IMR-90 (cell line): ENCODE measurements at places on chromosomes 13 and 19. TPM values are rescaled to one million over a fixed set of nuclear protein-coding genes. Genes with fewer than 3 reads are reported as not detected.

DNA sequence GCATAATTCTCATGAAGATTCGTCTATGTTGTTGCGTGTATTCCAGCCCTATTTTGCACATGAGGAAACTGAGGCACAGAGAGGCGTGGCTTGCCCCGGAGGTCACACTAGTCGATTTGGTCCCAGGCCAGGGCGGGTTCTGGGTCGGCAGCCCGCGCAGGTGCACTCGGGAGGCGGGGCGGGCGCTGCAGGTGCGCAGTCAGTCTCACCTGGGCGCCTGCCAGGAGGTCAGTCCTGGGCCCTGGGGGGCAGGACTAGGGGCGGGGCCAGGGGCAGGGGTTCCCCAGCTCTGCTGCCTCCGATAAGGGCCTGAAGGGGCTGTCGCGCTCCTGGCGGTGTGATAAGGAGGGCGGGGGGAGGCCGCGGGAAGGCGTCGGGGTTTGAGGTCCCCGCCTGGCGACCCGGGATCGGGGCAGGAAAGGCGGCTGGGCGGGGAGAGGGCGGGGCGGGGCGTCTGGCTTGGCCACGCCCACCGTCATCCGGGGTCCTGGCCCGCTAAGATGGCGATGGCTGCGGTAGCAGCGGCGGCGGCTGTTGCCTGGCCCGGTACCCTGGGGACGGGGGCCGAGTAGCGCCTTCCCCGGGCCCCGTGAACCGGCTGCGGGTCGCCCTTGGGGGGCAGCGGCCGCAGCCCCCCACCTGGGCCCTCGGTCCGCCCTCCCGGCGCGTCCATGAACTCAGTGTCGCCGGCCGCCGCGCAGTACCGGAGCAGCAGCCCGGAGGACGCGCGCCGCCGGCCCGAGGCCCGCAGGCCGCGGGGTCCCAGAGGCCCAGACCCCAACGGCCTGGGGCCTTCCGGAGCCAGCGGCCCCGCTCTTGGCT is at the start of gene ATG4D:
Gene ATG4D, plus strand, starts transcription at position 485 of the 822 bp plus-strand sequence. Its CDS starts 187 bp downstream, at position 672.
- peaks cover 3% of the 10 kb centered on the region for H3K27me3 ChIP-seq
- peak within 1 kb of the TSS; percentile 97 for H3K4me3 ChIP-seq
- H3K36me3 ChIP-seq, result peaks cover 16% of the 10 kb centered on the region
- DNase-seq, result peak; percentile 47
- H3K27ac ChIP-seq, result peak within 1 kb of the TSS; percentile 87

- no peaks in the 10 kb centered on the region; the same call in 1 of the 2 replicates for H3K36me3 ChIP-seq
- DNase-seq, result peak; percentile 91
- H3K27me3 ChIP-seq, result no peaks in the 10 kb centered on the region
- H3K4me1 ChIP-seq, result peaks cover 6% of the 10 kb centered on the region
Observed at GRCh38 chr19:11505032-11505503, 571 bp downstream of the ZNF653 start.

GRCh38 chr19:18119013-18119716 is 21.6 kb downstream of the MAST3 start:
- no peak overlapping the region for H3K27ac ChIP-seq
- H3K36me3 ChIP-seq, result peaks cover 23% of the 10 kb centered on the region
- peaks cover 13% of the 10 kb centered on the region for H3K4me1 ChIP-seq
- H3K27me3 ChIP-seq, result no peaks in the 10 kb centered on the region
- DNase-seq, result peak; percentile 18

DNA sequence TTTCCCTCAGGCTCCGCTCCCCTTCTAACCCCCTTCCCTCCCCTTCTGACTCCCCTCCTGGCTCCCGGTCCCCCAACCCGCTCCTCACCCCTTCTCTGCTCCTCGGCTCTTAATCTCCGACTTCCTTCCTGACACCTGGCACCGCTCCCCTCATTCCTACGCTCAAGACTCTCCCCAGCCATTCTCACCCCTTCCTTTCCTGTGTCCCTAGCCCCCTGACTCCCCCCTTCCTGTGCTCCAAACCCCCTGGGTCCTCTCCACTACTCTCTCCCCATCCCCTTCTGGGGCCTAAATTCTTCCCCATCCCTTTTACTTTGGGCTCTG is 658 bp downstream of the CLPP start:
- H3K4me3 ChIP-seq, result peak overlapping the region; percentile 73
- no peaks in the 10 kb centered on the region for H3K27me3 ChIP-seq
- peaks cover 19% of the 10 kb centered on the region for H3K36me3 ChIP-seq
- peaks cover 5% of the 10 kb centered on the region for H3K4me1 ChIP-seq
- peak overlapping the region; percentile 77 for H3K27ac ChIP-seq

DNA sequence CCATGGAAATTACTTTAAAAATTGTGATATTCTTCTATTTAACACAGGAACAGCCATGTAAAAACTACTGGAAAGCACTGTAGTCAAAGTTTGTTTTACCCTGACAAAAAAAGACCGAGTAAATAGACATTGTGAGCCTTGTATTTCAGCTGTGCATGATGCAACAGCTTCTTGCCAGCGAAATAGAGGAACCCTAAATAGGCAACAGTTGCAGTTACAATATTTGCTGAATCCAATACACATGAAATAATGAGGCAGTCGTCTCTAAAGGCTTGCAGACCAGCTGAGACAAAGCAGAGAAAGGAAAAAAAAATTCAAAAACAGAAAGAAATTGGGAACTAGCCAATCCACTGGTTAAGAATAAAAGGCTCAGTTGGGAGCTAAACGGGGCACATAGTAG is 1001.1 kb downstream of the OLFM4 start:
- DNase-seq, result no peak
- H3K4me1 ChIP-seq, result no peaks in the 10 kb centered on the region
- H3K27ac ChIP-seq, result no peak overlapping the region
- no peaks in the 10 kb centered on the region for H3K36me3 ChIP-seq
- H3K4me3 ChIP-seq, result no peak overlapping the region

TRMT1 gene
- polyA plus RNA-seq, result 56.0 and 62.1 TPM in 2 replicates

CD209 gene
- not detected in 2 replicates for polyA plus RNA-seq

GRCh38 chr13:110055089-110055488 is 251.9 kb downstream of the COL4A1 start:
- H3K27me3 ChIP-seq, result peaks cover 2% of the 10 kb centered on the region; the same call in 1 of the 2 replicates
- H3K27ac ChIP-seq, result no peak overlapping the region
- no peaks in the 10 kb centered on the region for H3K36me3 ChIP-seq
- DNase-seq, result peak; percentile 18
- no peak overlapping the region for H3K4me3 ChIP-seq

DNA sequence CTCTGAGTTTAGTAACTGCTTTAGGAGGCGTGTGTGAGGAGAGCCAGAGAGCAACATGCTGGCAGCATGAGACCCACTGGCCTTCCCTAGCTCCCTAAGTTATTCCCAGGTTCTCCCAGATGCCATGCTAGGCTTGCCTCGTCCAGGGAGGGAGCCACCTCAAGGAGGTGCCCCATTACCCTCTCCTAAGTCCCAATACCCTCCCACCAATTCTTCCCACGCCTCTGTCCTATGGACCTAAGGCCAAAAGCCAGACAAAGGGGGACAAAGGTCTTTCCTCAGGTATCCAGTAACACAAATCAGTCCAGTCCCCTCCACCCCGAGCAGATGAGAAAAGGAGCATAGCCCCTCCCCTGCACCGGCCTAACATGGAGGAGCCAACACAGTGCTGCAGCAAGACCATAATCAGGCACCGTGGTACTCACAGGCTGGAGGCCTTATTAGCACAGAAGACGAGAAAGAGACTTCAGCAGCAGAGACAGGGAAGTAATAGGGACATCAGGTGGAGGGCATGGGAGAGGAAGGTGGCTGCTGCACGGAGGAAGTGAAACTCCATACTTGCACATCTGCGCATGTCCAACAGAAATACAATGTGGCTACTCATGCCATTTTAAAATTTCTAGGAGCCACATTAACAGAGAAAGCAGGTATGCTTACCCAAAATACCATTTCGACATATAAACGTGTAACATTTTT is 46.3 kb downstream of the BRD4 start:
- H3K4me3 ChIP-seq, result no peak overlapping the region
- no peak for DNase-seq
- no peaks in the 10 kb centered on the region for H3K27me3 ChIP-seq
- H3K27ac ChIP-seq, result no peak overlapping the region

DNA sequence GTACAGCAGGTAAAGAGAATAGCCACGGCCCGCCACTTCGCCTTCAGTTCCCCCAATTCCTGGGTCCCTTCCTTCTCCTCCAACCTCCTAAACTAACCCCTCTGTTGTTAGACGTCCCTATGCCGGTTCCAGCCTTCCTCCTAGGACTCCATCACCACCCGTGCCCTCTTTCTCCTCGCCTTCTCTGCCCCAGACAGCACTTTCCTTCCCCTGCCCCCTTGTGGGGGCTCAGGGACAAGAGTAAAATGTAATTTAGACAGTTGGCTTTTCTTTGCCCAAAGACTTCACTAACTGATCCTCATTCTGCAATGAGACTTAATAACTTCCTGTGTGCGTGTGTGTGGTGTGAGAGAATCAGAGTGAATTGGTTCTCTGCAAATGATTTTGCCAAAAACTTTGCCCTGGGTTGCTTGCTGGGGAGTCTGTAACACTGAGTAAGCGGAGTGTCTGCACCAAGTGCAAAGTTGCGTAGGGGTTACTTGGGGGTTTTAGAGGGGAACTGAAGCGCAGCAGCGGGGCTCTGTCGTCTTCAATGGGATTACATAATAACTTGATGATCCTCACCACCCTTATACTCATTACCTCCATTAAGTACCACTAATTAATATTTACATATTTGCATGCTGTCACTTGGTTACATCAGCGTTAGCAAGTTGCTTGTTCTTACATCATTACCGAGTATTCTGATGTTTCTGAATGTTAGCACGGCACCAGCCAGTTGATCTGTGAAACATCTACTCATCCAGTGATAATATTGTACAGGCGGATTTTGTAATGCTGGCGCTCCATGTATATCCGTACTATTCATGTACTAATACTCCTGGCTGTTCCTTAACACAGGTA is 19.9 kb upstream of the SGCG start:
- no peaks in the 10 kb centered on the region for H3K36me3 ChIP-seq
- H3K4me3 ChIP-seq, result no peak overlapping the region
- no peak overlapping the region for H3K27ac ChIP-seq
- no peak for DNase-seq
- peaks cover 19% of the 10 kb centered on the region for H3K27me3 ChIP-seq

- H3K27ac ChIP-seq, result no peak overlapping the region
- peaks cover 15% of the 10 kb centered on the region; the same call in 1 of the 2 replicates for H3K27me3 ChIP-seq
- DNase-seq, result no peak
- no peaks in the 10 kb centered on the region for H3K36me3 ChIP-seq
- H3K4me1 ChIP-seq, result no peaks in the 10 kb centered on the region
Observed at GRCh38 chr13:113371061-113371460, 7.1 kb upstream of the GRTP1 start.

DNA sequence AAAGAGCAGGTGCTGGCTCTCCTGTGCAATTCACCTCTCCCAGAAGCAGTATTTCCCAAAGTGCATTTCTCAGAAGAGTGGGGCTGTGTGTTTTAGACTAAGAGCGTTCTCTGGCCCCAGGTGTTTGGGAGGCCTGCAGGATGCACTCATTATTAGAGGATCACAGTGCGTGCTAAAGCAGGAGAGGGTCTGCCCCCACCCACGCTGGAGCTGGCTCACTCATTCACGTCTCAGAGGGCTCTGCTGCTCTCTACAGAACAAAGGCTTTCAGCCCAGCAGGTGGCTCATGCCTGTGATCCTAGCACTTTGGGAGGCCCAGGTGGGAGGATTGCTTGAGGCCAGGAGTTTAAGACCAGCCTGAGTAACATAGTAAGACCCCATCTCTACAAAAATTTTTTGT is 756.7 kb downstream of the UQCRFS1 start:
- H3K27ac ChIP-seq, result no peak overlapping the region
- no peaks in the 10 kb centered on the region for H3K36me3 ChIP-seq
- H3K4me3 ChIP-seq, result no peak overlapping the region
- H3K4me1 ChIP-seq, result no peaks in the 10 kb centered on the region
- H3K27me3 ChIP-seq, result no peaks in the 10 kb centered on the region

GPC6 gene
- polyA plus RNA-seq, result 14.3 and 14.9 TPM in 2 replicates

GRCh38 chr13:46324976-46325375 is 62.1 kb downstream of the RUBCNL start:
- no peaks in the 10 kb centered on the region for H3K36me3 ChIP-seq
- no peak overlapping the region for H3K27ac ChIP-seq
- no peak overlapping the region for H3K4me3 ChIP-seq
- H3K4me1 ChIP-seq, result no peaks in the 10 kb centered on the region

DNA sequence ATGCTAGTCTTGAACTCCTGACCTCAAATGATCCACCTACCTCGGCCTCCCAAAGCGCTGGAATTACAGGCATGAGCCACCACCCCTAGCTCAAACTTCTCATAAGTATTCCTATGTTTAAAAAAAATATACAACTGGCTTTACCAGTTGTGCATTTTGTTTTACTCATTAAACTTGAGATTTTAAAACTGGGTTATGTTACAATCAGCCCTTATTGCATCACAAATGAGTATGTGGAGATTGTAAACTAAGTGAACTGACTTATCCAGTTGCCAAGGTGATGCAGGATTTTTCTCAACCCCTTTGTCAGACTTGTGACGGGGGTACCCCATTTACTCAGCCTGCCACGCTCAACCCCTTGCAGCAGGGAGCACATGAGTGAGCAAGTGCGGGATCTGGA is 14.4 kb upstream of the GTF2F2 start:
- no peaks in the 10 kb centered on the region for H3K36me3 ChIP-seq
- H3K27me3 ChIP-seq, result no peaks in the 10 kb centered on the region
- H3K4me3 ChIP-seq, result no peak overlapping the region
- peaks cover 25% of the 10 kb centered on the region for H3K4me1 ChIP-seq

- H3K27ac ChIP-seq, result no peak overlapping the region
- H3K36me3 ChIP-seq, result no peaks in the 10 kb centered on the region
Observed at GRCh38 chr19:41529484-41530183, 46.3 kb upstream of the CEACAM21 start.

LHFPL6 gene
- polyA plus RNA-seq, result 35.1 and 36.1 TPM in 2 replicates

DNA sequence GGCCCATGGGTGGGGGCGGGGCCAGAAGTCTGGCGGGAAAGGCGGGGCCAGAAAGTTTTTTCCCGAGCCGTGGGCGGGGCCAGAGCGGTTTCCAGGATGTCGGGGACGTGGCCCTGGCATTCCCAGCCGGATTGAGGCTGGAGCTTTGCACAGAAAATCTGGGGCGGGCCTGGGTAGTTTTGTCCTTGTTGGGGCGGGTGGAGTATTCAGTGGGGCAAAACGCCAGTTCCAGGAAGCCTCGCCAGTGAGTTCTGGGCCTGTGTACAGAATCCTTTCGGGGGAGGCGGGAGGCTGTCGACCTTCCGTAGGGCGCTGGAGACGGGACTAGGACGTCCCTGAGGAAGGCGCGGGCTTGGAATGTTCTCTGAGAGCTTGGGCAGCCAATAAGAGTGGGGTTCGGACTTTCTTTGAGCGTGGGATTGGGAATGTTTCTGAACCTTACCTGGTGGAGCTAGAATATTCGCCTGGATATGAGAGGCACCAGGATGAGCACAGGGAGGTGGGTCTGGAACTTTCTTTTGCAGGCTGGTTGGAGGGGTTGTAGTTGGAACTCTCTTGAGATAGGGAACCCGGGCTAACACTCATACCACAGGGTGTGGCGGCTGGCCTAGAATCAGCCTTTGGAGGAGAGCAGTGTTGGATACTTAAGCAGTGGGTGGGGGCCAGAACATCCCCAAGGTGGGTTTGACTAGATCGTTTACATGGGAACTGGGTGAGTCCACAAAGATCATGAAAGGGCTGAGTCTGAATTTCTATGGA is 1.3 kb downstream of the CCDC9 start:
- peak overlapping the region; percentile 51 for H3K4me3 ChIP-seq
- no peak for DNase-seq
- peaks cover 20% of the 10 kb centered on the region for H3K4me1 ChIP-seq
- H3K36me3 ChIP-seq, result peaks cover 32% of the 10 kb centered on the region
- peak overlapping the region; percentile 90 for H3K27ac ChIP-seq

- no peaks in the 10 kb centered on the region for H3K36me3 ChIP-seq
- no peak for DNase-seq
- H3K4me3 ChIP-seq, result no peak overlapping the region
- H3K27me3 ChIP-seq, result no peaks in the 10 kb centered on the region
Observed at GRCh38 chr13:72313546-72313945, 413.9 kb downstream of the MZT1 start.

GRCh38 chr19:995051-995827 is 5.0 kb upstream of the GRIN3B start:
- H3K36me3 ChIP-seq, result peaks cover 27% of the 10 kb centered on the region
- peaks cover 5% of the 10 kb centered on the region for H3K4me1 ChIP-seq
- no peak for DNase-seq
- H3K27ac ChIP-seq, result no peak overlapping the region
